ENCODE measurements at places on chromosomes 4 and X. TPM values are rescaled to one million over a fixed set of nuclear protein-coding genes. Genes with fewer than 3 reads are reported as not detected.
A peak's percentile ranks its signal among the peaks of the same experiment; 100 is the strongest.

DNA sequence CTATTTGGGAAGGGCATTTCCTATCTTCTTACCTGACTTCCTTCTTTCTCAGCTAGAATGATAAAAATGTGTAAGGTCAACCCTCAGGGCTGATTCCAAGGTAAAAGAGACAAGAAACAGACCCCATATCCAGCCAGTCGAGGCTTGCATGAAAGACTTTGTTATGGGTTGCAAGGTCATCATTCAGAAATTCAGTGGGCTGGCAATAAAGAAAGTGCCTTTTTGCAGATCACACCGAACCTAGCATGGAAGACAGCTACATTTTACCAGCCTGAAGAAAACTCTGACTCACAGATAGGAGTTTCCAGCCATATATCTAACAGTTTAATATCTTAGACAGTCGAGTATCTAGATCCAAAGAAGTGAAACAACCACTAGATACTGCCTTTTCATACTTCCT is 87.4 kb downstream of the PDGFC start:
- DNase-seq, result peak; percentile 36

GRCh38 chr4:1669270-1669669 is 14.8 kb downstream of the FAM53A start:
- no peak for DNase-seq

The NOCT gene
- total RNA-seq, result 12.0 TPM

GRCh38 chrX:32495855-32496254 is 715.5 kb downstream of the DMD start:
- no peak for DNase-seq

- DNase-seq, result no peak
These were observed 177.3 kb downstream of the NSUN7 start for GRCh38 chr4:40927074-40927473.

The MXRA5 gene
- total RNA-seq, result 0.26 TPM
